ENCODE measurements at places on chromosomes 5 and 9. TPM values are rescaled to one million over a fixed set of nuclear protein-coding genes. Genes with fewer than 3 reads are reported as not detected.

DNA sequence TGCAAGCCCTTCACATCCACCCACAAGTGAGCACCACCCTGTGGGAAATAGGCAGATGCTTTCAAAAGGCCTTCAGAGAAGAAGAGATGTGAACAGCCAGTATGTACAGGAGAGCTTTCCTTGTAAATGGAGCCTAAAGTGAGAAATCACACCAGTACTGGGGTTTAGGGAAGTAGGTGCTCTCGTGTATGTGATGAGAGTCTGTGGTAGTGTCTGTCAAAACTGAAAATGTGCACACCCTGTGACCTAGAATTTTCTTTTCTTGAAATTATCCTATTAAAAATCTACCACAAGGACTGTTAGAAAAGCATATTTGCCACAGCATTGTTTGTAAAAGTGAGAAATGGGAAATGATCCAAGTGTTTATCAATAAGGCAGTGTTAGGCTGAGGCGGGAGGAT is 16.6 kb downstream of the OTULINL start:
- no peaks in the 10 kb centered on the region for H3K36me3 ChIP-seq
- H3K27ac ChIP-seq, result no peak overlapping the region
- H3K4me3 ChIP-seq, result no peak overlapping the region
- no peaks in the 10 kb centered on the region for H3K27me3 ChIP-seq

GRCh38 chr9:111237447-111237846 is 92.6 kb downstream of the OR2K2 start:
- H3K27me3 ChIP-seq, result no peaks in the 10 kb centered on the region
- no peaks in the 10 kb centered on the region for H3K36me3 ChIP-seq
- H3K4me3 ChIP-seq, result no peak overlapping the region
- H3K27ac ChIP-seq, result no peak overlapping the region
- no peak for DNase-seq
- H3K4me1 ChIP-seq, result no peaks in the 10 kb centered on the region

- H3K36me3 ChIP-seq, result no peaks in the 10 kb centered on the region
- no peaks in the 10 kb centered on the region for H3K4me1 ChIP-seq
- no peak for DNase-seq
- no peak overlapping the region for H3K4me3 ChIP-seq
- no peaks in the 10 kb centered on the region for H3K27me3 ChIP-seq
Observed at GRCh38 chr5:38451074-38451725, 105.2 kb downstream of the LIFR start.

DNA sequence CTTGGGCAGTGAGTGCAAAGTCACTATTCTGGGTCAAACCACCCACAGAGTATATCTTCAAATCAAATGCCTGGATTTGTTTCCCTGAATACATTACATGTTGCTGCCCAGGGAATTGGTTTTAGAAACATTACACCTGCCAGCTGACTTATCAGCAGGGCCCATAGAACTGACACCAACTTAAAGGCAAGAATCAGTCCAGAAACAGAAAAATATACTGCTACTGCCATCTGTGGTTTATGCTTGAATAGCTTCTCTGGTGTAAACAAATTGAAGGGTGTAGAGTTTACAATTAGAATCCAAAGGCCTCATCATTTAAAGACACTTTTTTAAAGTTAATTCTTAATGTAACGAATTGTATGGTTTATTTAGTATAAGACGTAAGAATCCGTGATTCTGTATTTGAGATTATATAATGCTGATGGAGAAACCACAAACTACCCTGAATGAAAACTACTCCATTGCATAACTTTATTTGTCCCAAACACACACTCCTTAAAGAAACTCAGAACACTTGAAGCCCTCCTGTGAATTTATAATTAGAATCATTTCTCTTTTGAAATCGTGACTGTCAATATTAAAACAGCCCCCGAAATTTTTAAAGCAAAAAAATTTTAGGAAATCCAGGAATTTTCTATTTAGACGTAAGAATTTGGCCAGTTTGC is 6.2 kb downstream of the NR6A1 start:
- peaks cover 26% of the 10 kb centered on the region for H3K4me1 ChIP-seq
- H3K4me3 ChIP-seq, result no peak overlapping the region
- H3K36me3 ChIP-seq, result no peaks in the 10 kb centered on the region
- no peak overlapping the region for H3K27ac ChIP-seq

FOXD4L3 gene
- total RNA-seq, result not detected

Data from liver (tissue), 10 donors.